ENCODE measurements at places on chromosomes 12 and 14. TPM values are rescaled to one million over a fixed set of nuclear protein-coding genes. Genes with fewer than 3 reads are reported as not detected.
A peak's percentile ranks its signal among the peaks of the same experiment; 100 is the strongest.

The TAS2R50 gene
- 2.0 TPM for total RNA-seq

The KRT71 gene
- not detected for total RNA-seq

The HCAR2 gene
- 12.0 TPM for total RNA-seq

DNA sequence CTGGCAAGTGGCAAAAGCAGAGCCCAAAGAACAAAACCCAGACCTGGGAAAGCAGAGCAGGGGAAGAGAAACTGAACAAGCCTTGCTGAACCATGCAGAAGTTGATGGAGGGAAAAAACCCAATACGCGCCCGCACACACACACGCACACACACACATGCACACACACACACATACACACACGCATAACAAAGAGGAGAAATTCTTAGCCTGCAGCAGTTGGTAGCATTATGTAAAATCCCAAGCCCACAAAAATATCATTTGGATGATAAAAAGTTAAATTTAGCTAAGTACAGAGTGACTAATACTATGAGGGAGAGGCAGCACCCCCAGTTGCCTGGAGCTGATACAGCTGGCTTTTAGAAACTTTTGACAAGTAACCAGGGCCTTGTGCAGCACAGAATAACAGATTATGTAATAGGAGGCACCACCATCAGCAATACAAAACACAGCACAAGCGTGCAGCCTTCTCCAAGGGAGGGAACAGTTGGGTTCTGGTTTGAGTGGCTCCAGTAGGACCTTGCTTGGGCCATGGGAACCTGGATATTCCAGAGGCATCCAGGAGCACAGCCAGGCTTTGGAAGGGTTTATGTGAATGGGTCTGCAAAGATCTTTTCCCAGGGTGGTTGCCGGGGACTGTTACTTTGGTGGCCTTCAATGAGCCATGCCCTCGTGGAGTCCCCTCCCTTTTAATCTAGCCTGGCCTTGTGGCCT is 35.3 kb downstream of the PITPNM2 start:
- DNase-seq: no peak
- no peaks in the 10 kb centered on the region for H3K27me3 ChIP-seq
- H3K4me1 ChIP-seq: peaks cover 69% of the 10 kb centered on the region
- H3K27ac ChIP-seq: peak overlapping the region; percentile 80
- H3K36me3 ChIP-seq: no peaks in the 10 kb centered on the region

DNA sequence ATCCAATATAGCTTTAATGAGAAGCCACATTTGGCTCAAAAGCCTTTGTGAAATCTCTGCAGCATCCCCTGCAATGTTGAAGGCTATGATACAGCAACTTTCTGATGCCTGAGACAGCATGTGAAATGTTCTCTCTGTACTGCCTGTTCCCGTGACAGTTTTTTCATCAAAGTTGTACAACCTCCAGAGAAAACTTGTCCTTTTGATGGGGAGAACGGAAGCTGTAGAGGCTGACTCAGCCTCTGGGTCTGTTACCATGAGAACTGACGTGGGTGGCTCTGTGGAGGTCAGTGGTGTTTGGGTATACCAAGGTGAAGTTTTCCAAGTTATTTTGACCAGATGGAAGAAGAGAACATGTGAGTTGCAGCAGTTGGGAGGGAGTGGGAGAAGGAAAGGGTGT is 17.0 kb downstream of the SLC4A8 start:
- H3K27ac ChIP-seq: no peak overlapping the region
- DNase-seq: no peak
- no peaks in the 10 kb centered on the region for H3K4me1 ChIP-seq
- no peak overlapping the region for H3K4me3 ChIP-seq
- no peaks in the 10 kb centered on the region for H3K27me3 ChIP-seq

DNA sequence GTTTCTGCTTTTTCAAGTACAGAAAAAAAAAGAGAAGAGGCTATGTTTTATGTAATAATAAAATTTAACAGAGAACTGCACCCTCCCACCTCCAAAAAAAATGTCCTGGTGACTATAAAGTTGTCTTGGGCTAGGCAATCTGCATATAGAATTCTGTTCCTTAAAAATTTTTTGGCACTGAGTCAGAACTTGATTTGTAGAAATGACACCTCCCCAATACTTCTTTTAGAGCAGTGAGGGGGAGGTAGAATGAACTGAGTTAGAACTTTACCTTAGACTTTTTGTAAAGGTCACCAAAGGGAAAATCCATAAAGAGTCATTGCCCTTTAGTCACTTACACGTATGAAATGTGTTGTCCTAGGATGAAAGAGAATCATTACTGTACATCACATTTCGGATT is 80.0 kb downstream of the BTG1 start:
- no peak for DNase-seq
- H3K27ac ChIP-seq: no peak overlapping the region
- H3K4me3 ChIP-seq: no peak overlapping the region
- H3K4me1 ChIP-seq: no peaks in the 10 kb centered on the region

GRCh38 chr14:73833530-73834260 is 17.9 kb upstream of the PTGR2 start:
- no peak overlapping the region for H3K27ac ChIP-seq
- H3K36me3 ChIP-seq: no peaks in the 10 kb centered on the region
- no peak overlapping the region for H3K4me3 ChIP-seq
- no peak for DNase-seq
- H3K27me3 ChIP-seq: no peaks in the 10 kb centered on the region

- H3K4me1 ChIP-seq: no peaks in the 10 kb centered on the region
- no peak overlapping the region for H3K27ac ChIP-seq
- DNase-seq: no peak
- no peaks in the 10 kb centered on the region for H3K36me3 ChIP-seq
- H3K27me3 ChIP-seq: no peaks in the 10 kb centered on the region
- H3K4me3 ChIP-seq: no peak overlapping the region
Measured at GRCh38 chr12:123187637-123188036, 36.7 kb upstream of the PITPNM2 start.

DNA sequence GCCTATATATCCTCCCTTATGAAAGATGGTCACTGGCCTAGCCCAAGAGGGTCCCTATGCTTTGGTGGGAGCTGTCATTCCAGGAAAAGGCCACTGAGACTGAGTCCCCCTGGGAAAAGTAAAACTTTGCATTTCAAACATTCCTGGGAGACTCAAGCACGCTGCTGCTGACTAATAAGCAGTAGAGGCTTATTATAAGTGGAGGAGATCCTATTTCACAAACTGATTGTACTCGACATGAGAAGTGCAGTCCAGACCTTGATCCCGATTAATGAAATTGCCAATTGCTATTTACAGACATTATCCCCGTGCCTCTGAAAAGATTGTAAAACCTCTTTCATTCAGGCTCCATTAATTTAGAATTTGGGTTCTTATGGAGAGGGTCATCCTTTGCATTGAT is 96.6 kb downstream of the EMP1 start:
- H3K27me3 ChIP-seq: no peaks in the 10 kb centered on the region
- no peak overlapping the region for H3K4me3 ChIP-seq
- DNase-seq: no peak
- H3K27ac ChIP-seq: no peak overlapping the region

GRCh38 chr12:16606201-16606849 is 363 bp upstream of the LMO3 start:
- no peaks in the 10 kb centered on the region for H3K36me3 ChIP-seq
- H3K27ac ChIP-seq: peak overlapping the region; percentile 75
- no peak for DNase-seq
- peak overlapping the region; percentile 20 for H3K4me3 ChIP-seq
- peaks cover 23% of the 10 kb centered on the region for H3K4me1 ChIP-seq

- H3K4me3 ChIP-seq: no peak overlapping the region
- no peaks in the 10 kb centered on the region for H3K36me3 ChIP-seq
- no peaks in the 10 kb centered on the region for H3K27me3 ChIP-seq
- no peak for DNase-seq
Measured at GRCh38 chr12:74619084-74619483, 81.4 kb downstream of the ATXN7L3B start.

DNA sequence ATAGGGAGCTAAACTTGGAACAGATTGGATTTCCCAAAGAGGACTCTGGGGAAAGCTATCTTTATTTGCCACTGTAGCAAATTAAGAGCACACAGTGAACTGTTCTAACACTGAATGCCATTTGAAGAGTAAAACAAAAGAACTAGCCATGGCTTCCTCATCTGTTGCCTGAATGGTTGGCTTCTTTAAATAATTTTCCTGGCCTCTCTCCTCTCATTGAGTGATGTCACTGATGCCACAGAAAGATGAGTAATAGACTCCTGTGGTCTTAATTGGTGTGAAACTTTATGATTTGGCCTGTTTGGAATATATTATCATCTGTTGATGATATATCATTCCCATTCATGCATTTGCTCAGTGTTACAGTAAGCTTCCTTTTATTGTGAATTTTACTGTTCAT is 42.5 kb downstream of the WDR20 start:
- H3K27me3 ChIP-seq: no peaks in the 10 kb centered on the region
- DNase-seq: no peak
- no peaks in the 10 kb centered on the region for H3K36me3 ChIP-seq
- no peak overlapping the region for H3K27ac ChIP-seq

- H3K4me1 ChIP-seq: peaks cover 6% of the 10 kb centered on the region
- DNase-seq: no peak
- peak overlapping the region; percentile 50 for H3K4me3 ChIP-seq
- no peaks in the 10 kb centered on the region for H3K36me3 ChIP-seq
- H3K27ac ChIP-seq: peak overlapping the region; percentile 23
Measured at GRCh38 chr12:109832541-109833306, 474 bp downstream of the TRPV4 start.

DNA sequence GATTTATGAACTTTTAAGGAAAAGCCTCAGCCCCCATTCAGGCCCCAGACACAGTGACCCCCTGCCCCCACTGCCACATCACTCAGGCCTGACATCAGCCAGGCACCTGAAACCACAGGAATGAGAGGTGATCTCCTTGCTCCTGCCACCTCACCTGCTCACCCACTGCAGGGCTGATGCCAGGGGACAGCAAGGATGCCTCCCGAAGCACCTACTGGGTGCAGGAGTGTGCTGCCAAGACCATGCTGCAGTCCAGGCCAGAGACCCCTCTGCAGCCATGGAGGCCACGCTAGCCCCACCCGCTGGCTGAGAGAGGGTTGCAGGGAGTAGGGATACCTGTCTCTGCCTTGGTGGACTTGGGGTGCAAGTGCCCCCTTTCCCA is 18.6 kb upstream of the KRT7 start:
- H3K4me3 ChIP-seq: no peak overlapping the region
- no peak for DNase-seq
- H3K4me1 ChIP-seq: peaks cover 16% of the 10 kb centered on the region
- H3K27ac ChIP-seq: no peak overlapping the region
- H3K36me3 ChIP-seq: no peaks in the 10 kb centered on the region

DNA sequence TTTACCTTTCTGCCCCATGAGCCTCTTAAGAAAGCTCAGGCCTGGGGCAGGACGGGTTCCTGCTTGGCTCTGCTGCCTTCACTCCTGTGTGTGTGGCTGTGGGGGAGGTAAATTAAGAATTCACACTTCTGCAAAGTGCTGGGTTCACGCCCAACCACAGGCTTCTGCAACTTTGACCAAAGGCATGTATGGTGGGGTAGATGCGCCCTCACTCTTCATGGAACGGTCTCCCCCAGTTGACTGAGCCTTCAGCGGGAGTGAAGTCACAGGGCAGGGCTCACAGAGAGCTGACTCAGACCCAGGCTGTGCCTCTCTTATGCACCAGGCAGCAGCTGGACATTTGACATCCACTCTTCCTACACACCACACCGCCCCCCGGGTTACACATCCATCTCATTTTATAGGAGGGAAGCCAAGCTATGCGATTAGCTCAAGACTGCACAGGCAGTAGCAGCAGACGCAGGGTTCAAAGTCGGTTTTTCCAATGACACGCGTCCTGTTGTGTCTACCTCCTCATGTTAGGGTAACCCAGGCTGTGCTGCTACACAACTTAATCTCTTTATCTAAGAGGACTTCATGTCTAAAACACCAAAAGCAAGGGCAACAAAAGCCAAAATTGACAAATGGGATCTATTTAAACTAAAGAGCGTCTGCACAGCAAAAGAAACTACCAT is 15.4 kb upstream of the BCL11B start:
- no peaks in the 10 kb centered on the region for H3K27me3 ChIP-seq
- no peak for DNase-seq
- no peaks in the 10 kb centered on the region for H3K4me1 ChIP-seq
- H3K27ac ChIP-seq: no peak overlapping the region
- no peaks in the 10 kb centered on the region for H3K36me3 ChIP-seq
- H3K4me3 ChIP-seq: no peak overlapping the region

GRCh38 chr12:19223695-19224094 is 94.2 kb downstream of the PLEKHA5 start:
- no peak for DNase-seq
- peaks cover 33% of the 10 kb centered on the region for H3K4me1 ChIP-seq
- no peaks in the 10 kb centered on the region for H3K27me3 ChIP-seq

GRCh38 chr12:27319848-27320247 is 12.8 kb upstream of the BMAL2 start:
- no peaks in the 10 kb centered on the region for H3K36me3 ChIP-seq
- H3K4me1 ChIP-seq: no peaks in the 10 kb centered on the region
- no peak for DNase-seq
- H3K4me3 ChIP-seq: no peak overlapping the region
- no peak overlapping the region for H3K27ac ChIP-seq
- H3K27me3 ChIP-seq: no peaks in the 10 kb centered on the region

DNA sequence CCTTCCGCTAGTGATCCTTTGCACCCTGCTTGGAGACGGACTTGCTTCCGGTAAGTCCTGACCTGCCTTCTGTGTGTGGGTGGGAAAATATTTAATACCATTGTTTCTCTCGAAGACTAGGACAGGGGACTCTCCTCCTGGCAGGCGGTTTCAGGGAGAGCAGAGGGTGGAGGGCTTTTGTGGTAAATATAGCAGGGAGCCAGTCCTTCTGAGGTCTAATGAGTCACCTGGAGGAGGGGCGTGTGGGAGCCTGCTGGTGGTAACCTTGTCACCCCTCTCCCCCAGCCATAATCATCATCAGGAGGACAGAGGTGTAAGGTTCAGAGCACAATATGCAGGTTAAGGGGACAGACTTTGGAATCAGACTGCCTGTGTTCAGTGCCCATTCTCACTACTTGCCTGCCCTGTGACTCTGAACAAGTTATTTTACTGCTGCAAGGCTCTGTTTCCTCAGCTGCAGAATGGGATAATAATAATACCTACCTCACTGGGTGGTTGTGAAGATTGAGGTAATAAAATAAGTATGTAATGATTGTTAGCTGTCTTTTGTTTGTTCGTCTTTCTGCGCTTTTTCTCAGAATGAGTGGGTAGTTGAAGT is 47.4 kb downstream of the SUSD6 start:
- H3K27ac ChIP-seq: peak overlapping the region; percentile 82
- peaks cover 19% of the 10 kb centered on the region for H3K36me3 ChIP-seq
- H3K27me3 ChIP-seq: no peaks in the 10 kb centered on the region
- H3K4me3 ChIP-seq: peak overlapping the region; percentile 21
- H3K4me1 ChIP-seq: peaks cover 42% of the 10 kb centered on the region
